Activated T-cell treated with anti-CD3 and anti-CD28 coated beads, Interleukin-2, amount 50 U/mL, for 72 hours (primary cell): ENCODE measurements at places on chromosomes 13 and 19. TPM values are rescaled to one million over a fixed set of nuclear protein-coding genes. Genes with fewer than 3 reads are reported as not detected.

The ZNF208 gene
- 4.6 TPM for total RNA-seq

The MBD3L2 gene
- not detected for total RNA-seq

The ZNF709 gene
- 4.8 TPM for total RNA-seq

The ZNF230 gene
- 5.8 TPM for total RNA-seq

The KIR2DL3 gene
- not detected for total RNA-seq

The TTC9B gene
- not detected for total RNA-seq

GRCh38 chr13:110319774-110320509, 12.9 kb downstream of the COL4A2 start:
- peaks cover 12% of the 10 kb centered on the region for H3K4me1 ChIP-seq
- peaks cover 41% of the 10 kb centered on the region for H3K27me3 ChIP-seq

DNA sequence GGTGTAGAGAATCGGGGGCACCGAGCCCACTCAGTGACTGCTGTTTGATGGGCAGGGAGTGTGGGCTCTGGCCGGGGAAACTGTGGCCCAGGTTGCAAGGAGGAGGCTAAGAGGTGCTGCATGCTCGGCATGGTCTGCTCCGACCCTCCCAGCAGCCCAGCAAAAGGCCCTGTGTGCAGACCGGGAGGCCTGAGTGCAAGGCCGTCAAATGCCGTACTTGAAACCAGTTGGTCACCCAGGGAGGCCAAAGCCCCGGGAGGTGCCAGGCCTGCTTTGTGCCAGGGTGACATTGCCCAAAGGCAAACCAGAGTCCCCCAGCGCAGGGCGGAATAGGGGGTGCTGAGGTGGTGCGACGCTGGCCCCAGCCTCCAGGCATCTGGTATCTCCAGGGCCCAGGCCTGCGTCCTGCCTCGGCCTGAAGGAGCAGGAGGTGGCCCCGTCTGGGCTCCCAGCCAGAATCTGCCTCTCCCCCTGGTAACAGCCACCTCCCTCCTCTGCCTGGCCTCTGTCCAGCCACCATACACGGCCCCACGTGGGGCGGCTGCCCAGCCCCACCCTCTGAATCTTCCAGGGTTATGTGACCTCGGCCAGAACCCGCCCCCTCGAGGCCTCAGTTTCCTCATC, 4.0 kb downstream of the PIK3R2 start:
- peaks cover 3% of the 10 kb centered on the region for H3K36me3 ChIP-seq
- DNase-seq = no peak
- H3K4me3 ChIP-seq = no peak overlapping the region
- no peak overlapping the region for H3K27ac ChIP-seq

GRCh38 chr13:20024702-20025101, 66.2 kb downstream of the ZMYM2 start:
- no peaks in the 10 kb centered on the region for H3K27me3 ChIP-seq
- H3K36me3 ChIP-seq = peaks cover 19% of the 10 kb centered on the region
- H3K4me1 ChIP-seq = peaks cover 11% of the 10 kb centered on the region
- no peak overlapping the region for H3K4me3 ChIP-seq
- DNase-seq = no peak

DNA sequence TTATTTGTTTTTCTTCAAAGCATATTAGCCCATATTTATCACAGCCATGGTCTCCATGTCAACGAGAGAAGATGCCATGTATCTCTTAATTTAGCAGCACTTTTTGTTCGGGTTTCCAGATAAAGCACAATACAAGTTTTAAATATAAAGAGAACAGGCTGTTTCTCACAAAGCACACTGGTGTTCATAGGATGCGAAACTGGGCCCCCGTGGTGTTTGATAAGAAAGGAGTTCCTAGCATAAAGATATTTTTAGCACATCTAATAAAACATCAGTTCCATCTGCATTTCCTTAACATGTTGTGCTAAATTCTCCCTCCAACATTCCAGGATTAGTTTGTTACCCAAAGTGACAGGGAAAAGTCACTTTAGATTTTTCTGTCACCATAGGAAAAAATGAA, 72.4 kb upstream of the EDNRB start:
- no peak overlapping the region for H3K27ac ChIP-seq
- H3K4me1 ChIP-seq = no peaks in the 10 kb centered on the region
- no peak for DNase-seq
- no peak overlapping the region for H3K4me3 ChIP-seq
- no peaks in the 10 kb centered on the region for H3K36me3 ChIP-seq

DNA sequence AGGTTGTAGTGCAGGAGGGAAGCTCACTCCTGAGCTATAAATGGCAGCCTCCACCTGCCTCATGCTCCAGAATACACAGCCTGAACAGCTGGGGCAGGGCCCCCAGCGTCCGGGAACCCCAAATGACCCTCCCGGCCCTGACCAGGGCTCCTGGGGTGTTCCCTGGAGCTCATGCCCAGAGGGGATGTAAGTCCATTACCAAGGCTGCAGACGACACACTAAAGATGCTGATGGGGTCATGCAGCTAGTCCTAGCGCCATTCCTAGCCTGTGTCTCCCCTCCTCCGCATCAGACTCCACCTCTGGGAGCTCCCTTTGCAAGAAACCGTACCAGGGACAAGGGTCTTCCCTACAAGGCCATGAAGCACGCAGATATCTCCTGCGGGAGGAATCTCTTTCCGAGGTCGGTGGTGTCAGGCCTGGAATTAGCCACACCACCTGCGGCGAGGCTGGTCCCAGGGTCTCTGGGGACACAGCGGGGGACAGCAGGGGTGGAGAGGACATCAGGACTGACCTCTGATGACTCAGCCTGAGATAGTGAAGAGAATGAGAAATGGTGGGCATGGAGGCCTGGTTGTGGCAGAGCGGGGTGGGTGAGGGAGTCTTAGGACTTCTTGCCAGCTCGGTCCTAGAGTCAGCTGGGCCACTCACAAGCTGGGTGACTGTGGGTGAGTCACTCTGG, 11.9 kb upstream of the TPM4 start:
- no peak for DNase-seq
- H3K27me3 ChIP-seq = no peaks in the 10 kb centered on the region
- H3K36me3 ChIP-seq = peaks cover 3% of the 10 kb centered on the region
- no peak overlapping the region for H3K4me3 ChIP-seq

- H3K4me1 ChIP-seq = no peaks in the 10 kb centered on the region
- H3K27me3 ChIP-seq = no peaks in the 10 kb centered on the region
- DNase-seq = no peak
- no peak overlapping the region for H3K4me3 ChIP-seq
- no peak overlapping the region for H3K27ac ChIP-seq
These were observed 14.8 kb downstream of the FPR3 start for GRCh38 chr19:51809787-51810186.

DNA sequence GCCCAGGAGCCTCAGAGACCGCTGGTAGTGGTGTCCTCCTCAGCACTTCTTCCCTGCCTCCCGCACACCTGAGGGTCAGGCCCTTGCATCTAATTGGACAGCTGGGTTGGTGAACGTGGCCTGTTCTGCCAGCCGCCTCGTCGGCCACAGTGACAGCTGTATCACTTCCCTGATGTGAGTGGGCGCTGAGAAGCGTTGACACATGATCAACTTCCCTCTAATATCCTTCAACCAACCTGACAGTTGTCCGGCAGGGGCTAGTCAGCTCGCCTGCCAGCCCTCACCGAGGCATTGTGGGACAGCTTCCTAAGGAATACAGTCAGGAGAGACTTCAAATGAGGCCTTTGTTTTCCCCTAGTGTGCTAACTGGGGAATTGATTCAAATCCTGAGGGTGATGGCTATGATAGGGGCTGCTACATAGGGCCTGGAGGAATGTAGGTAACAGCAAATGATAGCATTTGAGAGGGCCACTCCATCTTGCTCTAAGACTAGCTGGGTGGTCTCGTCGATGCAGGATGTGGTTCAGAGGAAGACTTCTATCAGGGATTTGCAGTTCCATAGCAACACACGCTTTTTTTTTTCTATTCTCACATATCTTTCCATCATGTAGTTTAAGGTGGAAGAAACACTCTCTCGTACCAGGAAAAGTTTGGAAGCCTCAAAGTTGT, 230.8 kb downstream of the TSHZ3 start:
- no peak overlapping the region for H3K27ac ChIP-seq
- no peak for DNase-seq
- H3K27me3 ChIP-seq = peaks cover 7% of the 10 kb centered on the region
- no peaks in the 10 kb centered on the region for H3K4me1 ChIP-seq

- no peak overlapping the region for H3K4me3 ChIP-seq
- no peaks in the 10 kb centered on the region for H3K36me3 ChIP-seq
- no peaks in the 10 kb centered on the region for H3K27me3 ChIP-seq
- no peaks in the 10 kb centered on the region for H3K4me1 ChIP-seq
These were observed 277.6 kb downstream of the SLITRK6 start for GRCh38 chr13:85521657-85522056.

GRCh38 chr13:81199956-81200355, 859.0 kb upstream of the SPRY2 start:
- no peak for DNase-seq
- no peaks in the 10 kb centered on the region for H3K4me1 ChIP-seq
- H3K4me3 ChIP-seq = no peak overlapping the region
- H3K27ac ChIP-seq = no peak overlapping the region
- no peaks in the 10 kb centered on the region for H3K36me3 ChIP-seq
- H3K27me3 ChIP-seq = no peaks in the 10 kb centered on the region

DNA sequence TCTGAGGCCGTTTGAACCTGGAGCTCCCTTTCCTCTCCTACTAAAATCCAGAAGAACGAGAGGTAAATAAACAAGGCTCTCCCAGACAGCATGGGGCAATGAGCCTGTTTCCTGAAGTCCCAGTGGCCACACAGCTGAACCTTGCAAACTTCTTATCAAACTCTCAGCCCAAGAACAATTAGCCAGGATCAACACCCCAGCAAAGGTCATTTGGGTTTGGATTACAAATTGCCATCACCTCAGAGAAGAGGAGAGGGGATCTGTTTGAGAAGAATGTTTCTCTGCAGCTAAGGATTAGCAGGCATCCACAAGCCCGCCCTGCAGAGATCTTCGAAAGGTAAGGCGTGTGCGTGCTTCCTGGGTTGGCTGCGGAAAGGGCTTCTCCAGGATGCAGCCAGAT, 201.9 kb upstream of the SOX1 start:
- H3K4me3 ChIP-seq = no peak overlapping the region
- H3K27ac ChIP-seq = no peak overlapping the region
- DNase-seq = no peak
